Prostate gland (tissue), 2 donors: ENCODE measurements at places on chromosomes 6 and 20. TPM values are rescaled to one million over a fixed set of nuclear protein-coding genes. Genes with fewer than 3 reads are reported as not detected.

DNA sequence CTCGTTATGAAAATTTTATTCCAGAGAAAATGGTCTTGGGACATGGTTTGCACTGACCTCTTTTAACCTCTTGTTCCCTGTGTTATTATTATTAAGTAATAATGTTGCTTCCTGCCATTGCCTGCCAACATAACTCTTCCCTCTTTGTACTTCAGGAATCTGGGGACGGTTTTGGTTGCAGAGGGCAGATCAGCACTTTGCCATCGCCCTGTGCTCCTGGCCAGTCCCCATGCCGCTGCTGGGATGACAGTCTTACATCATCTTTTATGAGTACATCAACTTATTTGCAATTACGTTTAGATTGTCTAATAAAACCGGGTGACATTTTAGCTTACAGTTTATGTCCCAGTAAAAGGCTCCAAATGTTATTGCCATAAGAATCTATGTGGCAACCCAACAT lies 157.2 kb downstream of the CDH26 start:
- no peaks in the 10 kb centered on the region for H3K36me3 ChIP-seq
- peak; percentile 38 for DNase-seq
- H3K27me3 ChIP-seq = no peaks in the 10 kb centered on the region
- no peaks in the 10 kb centered on the region for H3K4me1 ChIP-seq

DNA sequence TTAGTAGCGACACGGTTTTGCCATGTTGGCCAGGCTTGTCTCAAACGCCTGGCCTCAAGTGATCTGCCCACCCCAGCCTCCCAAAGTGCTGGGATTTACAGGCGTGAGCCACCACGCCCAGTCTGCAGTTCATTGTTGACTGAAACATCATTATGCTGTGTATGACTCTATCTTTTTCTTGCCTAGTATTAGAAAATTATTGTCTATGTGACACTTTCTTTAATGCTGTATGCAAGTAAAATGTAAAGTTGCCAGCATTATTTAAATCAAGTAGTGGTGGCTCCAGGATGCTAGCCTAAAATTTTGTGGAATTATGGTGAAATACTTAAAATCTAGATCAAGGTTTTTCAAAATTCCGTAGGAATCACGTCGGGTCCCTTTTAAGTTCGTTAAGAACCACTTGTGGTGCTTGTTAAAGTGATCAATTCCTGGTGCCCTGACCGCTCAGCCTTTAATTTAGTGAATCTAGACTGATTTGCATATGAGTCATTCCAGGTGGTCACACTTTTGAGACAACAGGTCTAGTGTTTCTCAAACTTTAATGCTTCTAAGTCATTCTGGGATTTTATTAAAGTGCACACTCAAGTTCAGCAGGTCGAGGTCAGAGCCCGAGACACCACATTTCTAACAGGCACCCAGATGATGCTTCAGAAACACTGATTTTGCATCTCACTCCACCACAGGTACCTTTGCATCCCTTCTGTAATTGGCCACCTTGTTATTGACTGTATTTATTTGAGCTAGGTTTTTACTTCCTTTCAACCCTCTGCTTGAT lies 132.6 kb upstream of the MTHFD1L start:
- no peak for DNase-seq
- H3K4me1 ChIP-seq = no peaks in the 10 kb centered on the region
- H3K4me3 ChIP-seq = no peak overlapping the region
- H3K27ac ChIP-seq = no peak overlapping the region

DNA sequence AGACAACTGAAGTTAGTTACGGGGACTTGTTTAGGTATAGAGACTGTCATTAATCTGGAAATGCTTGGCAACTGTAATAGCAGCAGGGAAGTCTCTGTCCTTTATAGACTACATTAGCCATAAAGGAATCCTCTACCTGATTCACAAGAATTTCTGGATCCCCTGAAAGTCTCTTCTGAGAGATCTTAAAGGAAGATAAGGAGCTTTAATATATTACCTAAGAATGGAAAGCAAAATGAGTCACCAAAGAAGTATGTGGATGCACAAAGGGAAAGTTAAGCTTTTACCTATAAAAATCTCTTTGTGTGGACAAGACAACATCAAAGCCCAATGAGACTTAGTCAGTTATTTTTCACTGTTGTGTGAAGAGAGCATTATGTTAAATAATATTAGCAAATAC lies 92.2 kb upstream of the RSPO3 start:
- H3K27me3 ChIP-seq = no peaks in the 10 kb centered on the region
- no peaks in the 10 kb centered on the region for H3K4me1 ChIP-seq
- DNase-seq = no peak
- no peak overlapping the region for H3K4me3 ChIP-seq
- H3K27ac ChIP-seq = no peak overlapping the region
- no peaks in the 10 kb centered on the region for H3K36me3 ChIP-seq

- no peak overlapping the region for H3K4me3 ChIP-seq
- no peaks in the 10 kb centered on the region for H3K36me3 ChIP-seq
- no peaks in the 10 kb centered on the region for H3K4me1 ChIP-seq
- no peak overlapping the region for H3K27ac ChIP-seq
Measured at GRCh38 chr6:107653183-107653580, 163.3 kb downstream of the SOBP start.

Gene LINC00237
- total RNA-seq = not detected

Gene RPP40
- total RNA-seq = 5.5 TPM

DNA sequence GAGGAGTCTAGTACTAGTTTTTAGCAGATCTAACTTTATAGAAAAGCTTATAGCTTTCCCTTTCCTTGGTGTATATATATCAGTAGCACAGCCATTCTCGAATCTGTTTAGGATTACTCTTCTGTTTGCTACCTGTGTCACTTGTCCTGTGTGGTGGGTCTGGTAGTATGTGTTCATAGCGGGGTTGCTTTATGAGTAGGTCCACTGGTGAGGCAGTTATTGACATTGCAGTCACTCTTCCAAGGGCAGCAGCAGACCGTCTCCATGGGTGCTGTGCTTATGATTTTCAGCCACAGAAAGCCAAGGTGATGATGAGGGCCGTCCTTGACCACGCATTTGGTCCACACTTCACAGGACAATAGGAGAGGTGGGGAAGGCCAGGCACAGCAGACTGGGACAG lies 171.5 kb downstream of the CDKAL1 start:
- H3K27ac ChIP-seq = no peak overlapping the region
- no peaks in the 10 kb centered on the region for H3K27me3 ChIP-seq
- DNase-seq = no peak
- no peak overlapping the region for H3K4me3 ChIP-seq
- H3K36me3 ChIP-seq = no peaks in the 10 kb centered on the region

DNA sequence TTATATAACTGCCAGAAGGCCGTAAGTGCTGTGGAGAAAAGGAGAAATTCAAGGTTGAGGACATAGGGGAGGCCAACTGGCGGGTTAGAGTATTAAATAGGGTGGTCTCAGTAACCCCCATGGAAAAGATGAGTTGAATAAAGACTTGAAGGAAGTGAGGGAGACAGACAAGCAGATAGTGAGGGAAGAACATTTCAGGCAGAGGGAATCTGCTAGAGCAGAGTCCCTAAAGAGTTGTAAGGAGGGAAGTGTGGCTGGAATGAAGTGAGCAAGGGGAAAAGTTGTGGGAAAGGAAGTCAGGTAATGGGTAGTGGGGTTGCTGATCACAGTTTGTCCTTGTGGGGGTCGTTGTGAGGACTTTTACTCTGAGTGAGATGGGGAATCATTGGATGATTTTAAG lies 1.4 kb downstream of the KIFC1 start:
- H3K36me3 ChIP-seq = no peaks in the 10 kb centered on the region
- H3K4me3 ChIP-seq = no peak overlapping the region
- no peaks in the 10 kb centered on the region for H3K4me1 ChIP-seq

DNA sequence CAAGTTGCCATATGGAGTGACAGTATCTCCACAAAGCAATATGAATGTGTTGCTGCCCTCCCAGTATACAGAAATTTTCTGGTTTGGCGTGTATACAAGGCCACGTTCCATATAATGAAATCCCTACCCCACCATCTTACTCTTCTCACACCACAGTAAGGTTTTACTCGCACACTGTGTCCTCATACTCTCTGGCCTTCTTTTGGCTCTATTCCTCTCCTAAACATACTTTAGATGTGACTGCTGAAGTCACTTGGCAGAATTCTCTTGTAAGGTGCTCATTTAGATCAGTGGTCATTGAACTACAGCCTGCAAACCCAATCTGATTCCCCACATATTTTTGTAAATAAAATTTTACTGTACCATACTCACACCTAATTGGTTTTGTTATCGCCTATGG lies 123.2 kb downstream of the RFPL4B start:
- H3K27ac ChIP-seq = no peak overlapping the region
- no peaks in the 10 kb centered on the region for H3K36me3 ChIP-seq
- DNase-seq = no peak
- H3K27me3 ChIP-seq = no peaks in the 10 kb centered on the region

Gene CRIP3
- total RNA-seq = 7.3 TPM
